ENCODE measurements at places on chromosomes 11 and 22. TPM values are rescaled to one million over a fixed set of nuclear protein-coding genes. Genes with fewer than 3 reads are reported as not detected.

GRCh38 chr11:35013514-35014233, 97.3 kb downstream of the PDHX start:
- no peak for DNase-seq

GRCh38 chr11:2263071-2263565, 7.3 kb downstream of the ASCL2 start:
- DNase-seq, result no peak

DNA sequence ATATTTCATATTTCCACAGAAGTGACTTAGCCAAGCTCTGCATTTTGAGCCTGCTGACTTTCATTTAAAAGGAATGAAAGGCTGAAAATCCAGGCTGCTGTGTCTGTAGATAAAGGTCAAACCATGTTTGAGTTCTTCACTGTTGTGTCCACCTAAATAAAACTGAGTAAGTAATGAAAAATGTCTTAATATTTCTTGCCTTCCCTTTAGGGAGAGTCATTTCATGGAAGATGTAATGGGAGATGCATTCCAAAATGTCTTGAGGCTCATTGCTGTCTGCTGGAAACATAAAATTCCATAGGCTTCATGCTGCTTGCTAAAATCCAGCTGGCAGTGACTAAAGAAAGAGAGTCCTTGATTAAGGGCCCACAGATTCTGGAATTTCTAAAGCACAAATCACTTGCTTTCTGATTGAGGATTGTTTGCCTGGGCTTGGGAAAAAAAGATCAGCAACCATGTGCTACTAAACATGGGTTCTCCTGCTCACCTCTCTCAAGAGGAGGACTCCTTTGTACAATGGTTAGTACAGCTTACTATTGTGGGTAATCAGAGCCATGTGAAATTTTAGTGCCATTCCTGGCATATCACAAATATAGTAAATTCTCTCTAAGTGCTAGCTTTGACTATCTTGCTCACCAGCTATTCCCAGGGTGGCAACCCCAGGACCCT, 56.9 kb downstream of the PANX1 start:
- no peak for DNase-seq

- DNase-seq, result no peak
These were observed 81.9 kb upstream of the RASSF10 start for GRCh38 chr11:12927221-12927620.

GRCh38 chr11:118916842-118917388, 8.8 kb downstream of the BCL9L start:
- no peak for DNase-seq

- no peak for DNase-seq
These were observed 103.3 kb downstream of the ME3 start for GRCh38 chr11:86569109-86569508.

- no peak for DNase-seq
These were observed 302.3 kb downstream of the BRD1 start for GRCh38 chr22:49525360-49525759.

DNA sequence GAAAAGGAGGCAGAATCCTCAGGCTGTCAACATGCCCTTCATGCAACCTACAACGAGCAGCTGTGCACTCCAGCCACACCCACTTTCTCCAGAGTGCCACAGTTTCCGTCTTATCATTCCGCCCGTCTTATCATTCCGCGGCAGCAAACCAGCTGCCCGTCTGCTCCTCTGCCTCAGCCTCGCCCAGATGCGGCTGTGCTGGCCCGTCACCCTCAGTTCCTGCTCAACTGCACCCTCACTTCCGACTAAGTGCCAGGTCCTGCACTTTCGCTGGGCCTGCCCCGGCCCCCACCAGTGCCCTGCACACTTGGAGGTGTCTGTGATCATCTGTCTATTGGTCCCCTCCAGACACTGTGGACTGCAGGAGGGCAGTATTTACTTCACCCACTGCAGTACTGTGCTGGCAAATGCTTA, 43.7 kb downstream of the MICAL3 start:
- DNase-seq, result peak; percentile 58

DNA sequence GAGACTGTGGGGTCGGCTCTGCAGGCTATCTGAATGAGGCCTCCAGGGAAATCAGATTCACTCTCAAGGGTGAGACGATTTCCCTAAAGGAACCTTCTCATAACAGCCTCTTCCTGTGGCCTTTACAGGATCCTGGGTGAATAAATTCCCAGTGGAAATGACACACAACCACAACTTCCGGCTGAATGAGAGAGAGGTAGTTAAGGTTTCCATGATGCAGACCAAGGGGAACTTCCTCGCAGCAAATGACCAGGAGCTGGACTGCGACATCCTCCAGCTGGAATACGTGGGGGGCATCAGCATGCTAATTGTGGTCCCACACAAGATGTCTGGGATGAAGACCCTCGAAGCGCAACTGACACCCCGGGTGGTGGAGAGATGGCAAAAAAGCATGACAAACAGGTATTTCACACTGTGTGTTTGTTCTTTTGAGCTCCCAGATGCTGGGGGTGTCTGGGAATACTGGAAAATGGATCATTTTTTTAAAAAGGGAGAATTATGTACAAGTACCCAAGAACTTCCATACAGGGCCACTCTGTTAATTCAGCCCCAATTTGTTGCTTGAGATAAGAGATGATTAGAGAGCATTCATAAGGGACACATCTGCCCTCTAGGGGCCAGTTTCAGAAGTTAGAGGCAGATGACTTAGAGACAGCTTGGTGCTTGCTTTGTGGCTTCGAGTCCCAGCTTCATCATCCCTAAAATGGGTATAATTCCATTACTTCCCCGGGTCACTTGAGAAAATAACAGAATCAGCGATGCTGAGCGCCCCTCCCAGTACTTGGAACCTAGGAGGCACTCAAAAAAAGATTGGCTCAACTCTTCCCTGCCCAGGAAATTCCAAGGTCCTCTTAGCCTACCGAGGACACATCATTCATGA, 10.2 kb downstream of the SERPIND1 start:
- peak; percentile 85 for DNase-seq

GRCh38 chr11:124732230-124732629, 7.5 kb upstream of the NRGN start:
- no peak for DNase-seq

- no peak for DNase-seq
These were observed 20.2 kb downstream of the IGLL5 start for GRCh38 chr22:22907551-22908494.

GRCh38 chr11:124716591-124716990, 23.2 kb upstream of the NRGN start:
- DNase-seq, result peak; percentile 9

- DNase-seq, result no peak
These were observed 3.2 kb downstream of the LRRC32 start for GRCh38 chr11:76667271-76667818.

DNA sequence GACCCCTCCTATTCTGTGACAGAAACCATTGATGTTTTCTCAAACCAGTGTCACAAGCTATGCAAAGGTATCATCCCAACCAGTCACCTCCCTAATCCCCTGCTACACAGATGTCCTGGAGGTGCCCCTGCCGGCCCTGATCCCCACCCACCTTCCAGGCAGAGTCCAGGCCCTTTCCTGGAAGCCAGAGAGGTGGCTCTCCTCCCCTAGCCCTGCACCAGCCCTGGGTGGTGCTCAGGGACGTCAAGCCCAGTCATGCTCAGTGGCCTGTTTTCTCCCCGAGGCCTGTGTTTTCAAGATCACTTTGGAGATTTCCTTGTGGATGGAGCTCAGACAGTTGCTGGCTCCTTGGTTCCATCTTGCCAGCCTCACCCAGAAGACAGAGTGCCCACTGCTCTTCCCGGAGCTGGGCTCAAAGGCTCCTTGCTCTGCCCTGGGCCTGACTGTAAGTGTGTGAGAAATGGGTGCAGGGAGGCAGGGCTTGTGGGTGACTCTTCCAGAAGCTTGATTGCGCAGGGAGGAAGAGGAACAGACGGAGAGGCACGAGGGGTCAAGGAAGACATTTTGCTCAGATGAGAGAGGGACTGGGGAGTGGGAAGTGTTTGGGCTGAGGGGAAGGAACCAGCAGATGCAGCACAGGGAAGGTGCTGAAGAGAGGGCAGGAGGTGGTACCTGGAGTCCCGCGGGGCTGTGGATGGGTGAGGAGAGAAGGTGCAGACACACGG, 11.3 kb downstream of the P2RY6 start:
- DNase-seq, result no peak

DNA sequence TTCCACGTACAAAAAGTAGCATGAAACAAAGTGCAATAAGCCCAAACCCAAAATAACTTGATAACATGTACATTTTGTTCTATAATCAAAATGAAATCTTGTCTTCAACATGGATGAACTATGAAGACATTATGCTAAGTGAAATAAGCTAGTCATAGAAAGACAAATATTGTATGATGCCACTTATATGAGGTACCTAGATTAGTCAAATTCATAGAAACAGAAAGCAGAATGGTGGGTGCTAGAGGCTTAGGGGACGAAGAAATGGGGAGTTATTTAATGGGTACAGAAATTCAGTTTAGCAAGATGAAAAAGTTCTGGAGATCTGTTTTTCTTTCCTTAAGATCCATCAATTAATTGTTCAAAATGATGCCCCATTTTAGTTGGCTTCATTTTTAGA, 7.5 kb downstream of the PGM2L1 start:
- no peak for DNase-seq

DNA sequence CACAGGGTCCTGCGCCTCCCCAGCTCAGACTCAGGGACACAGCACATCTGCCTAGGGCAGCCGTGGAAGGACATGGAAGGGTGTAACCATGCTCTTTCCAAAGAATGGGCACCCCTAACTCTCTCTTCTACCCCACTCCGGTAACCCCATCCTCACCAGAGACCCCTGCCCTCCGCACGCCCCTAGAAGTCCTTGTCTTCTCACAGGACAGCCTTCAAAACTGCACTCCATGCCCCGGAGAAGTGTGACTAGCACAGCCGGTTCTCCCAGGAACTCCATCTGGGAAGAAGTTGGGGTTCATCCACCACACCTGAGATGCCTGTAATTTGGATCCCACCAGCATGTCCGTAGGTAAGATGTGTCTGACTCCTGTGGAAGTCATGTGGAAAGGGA, 25.0 kb downstream of the P2RY2 start:
- no peak for DNase-seq

GRCh38 chr11:126587541-126587940, 232.1 kb downstream of the ST3GAL4 start:
- no peak for DNase-seq

- DNase-seq, result no peak
These were observed 871.9 kb downstream of the TBC1D22A start for GRCh38 chr22:47634347-47634746.

GRCh38 chr11:47369676-47370075, 8.7 kb downstream of the SPI1 start:
- no peak for DNase-seq

DNA sequence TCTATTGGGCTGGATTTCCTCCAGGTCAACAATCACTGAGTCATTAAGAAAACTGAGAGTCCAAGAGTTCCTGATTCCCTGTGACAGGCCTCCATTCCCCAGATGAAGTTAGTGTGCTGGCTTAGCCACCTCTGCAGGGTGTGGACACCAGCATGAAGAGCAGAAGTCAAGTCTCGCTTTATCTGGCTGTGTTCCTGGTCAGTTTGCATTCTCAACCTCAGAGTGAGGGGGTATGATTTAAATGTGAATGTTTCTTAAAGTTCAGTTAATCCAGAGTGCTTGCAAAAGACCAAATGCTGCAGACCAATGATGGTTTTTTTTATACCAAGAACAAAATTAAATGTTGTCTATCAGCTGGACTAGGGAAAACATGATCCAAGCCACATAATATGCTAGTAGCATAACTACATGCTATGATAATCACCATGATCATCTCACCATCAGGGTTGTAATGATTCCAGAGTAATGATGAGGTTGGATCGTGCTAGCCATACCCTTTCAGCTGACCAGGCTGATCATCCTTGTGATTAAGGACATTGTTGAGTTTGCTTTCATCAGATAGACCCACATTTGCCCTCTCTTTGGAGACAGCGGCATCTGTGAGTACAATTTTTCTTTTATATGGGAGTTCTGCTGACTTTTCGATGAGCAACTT, 145.8 kb upstream of the ARHGAP20 start:
- peak; percentile 53 for DNase-seq

DNA sequence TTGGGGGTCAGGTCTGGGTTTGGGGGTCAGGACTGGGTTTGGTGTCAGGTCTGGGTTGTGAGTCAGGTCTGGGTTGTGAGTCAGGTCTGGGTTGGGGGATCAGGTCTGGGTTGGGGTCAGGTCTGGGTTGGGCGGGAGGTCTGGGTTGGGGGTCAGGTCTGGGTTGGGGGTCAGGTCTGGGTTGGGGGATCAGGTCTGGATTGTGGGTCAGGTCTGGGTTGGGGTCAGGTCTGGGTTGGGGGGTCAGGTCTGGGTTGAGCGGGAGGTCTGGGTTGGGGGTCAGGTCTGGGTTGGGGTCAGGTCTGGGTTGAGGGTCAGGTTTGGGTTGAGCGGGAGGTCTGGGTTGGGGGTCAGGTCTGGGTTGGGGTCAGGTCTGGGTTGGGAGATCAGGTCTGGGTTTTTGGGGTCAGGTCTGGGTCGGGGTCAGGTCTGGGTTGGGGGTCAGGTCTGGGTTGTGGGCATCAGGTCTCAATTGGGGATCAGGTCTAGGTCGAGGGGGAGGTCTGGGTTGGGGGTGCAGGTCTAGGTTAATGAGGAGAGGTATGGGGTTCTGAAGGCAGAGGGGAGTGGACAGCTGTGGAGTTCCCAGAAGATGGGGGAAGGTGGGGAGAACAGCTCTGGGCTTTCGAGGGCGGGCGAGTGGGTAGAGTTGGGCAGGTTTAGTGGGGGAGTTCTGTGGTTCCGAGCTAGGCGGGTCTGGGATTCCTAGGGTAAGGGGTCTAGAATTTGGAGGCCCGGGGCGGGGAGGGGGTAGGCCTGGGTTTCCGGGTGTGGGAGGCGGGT, 629 bp downstream of the TTLL8 start:
- no peak for DNase-seq

GRCh38 chr11:9759519-9760192, 95.8 kb downstream of the SWAP70 start:
- DNase-seq, result peak; percentile 99

- no peak for DNase-seq
These were observed 2.8 kb downstream of the HTR3A start for GRCh38 chr11:113977701-113978100.

GRCh38 chr22:37345863-37346504, 63.7 kb downstream of the CYTH4 start:
- peak; percentile 53 for DNase-seq

GRCh38 chr11:123069908-123070821, 8.2 kb upstream of the HSPA8 start:
- DNase-seq, result no peak

Gene BIK
- not detected for total RNA-seq

Gene MRPL48
- 38.3 TPM for total RNA-seq

Gene HEPACAM
- not detected for total RNA-seq

Gene MIOX
- total RNA-seq, result not detected

Gene SEZ6L
- total RNA-seq, result not detected
